GM12878 (cell line): ENCODE measurements at places on chromosomes 2 and 18. TPM values are rescaled to one million over a fixed set of nuclear protein-coding genes. Genes with fewer than 3 reads are reported as not detected.
A peak's percentile ranks its signal among the peaks of the same experiment; 100 is the strongest.

DNA sequence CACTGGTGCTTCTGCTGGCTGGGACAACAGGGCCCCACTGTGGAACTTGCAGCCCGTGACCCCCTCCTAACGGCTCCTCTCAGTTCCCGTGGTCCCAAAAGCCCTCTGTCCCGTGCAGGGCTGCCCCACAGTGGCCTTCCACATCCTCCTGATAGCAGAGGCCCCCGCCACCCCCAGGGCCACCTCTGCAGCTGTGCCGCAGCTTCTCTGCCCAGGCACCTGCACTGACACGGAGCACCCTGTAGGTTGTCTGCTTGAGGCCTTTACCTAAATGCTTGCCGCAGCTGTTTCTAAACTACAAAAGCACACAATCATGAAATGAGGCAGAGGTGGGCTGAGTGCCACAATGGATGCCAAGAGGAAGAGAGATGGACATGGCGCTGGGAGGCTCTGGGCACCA is 13.5 kb upstream of the GRHL1 start:
- H3K4me3 ChIP-seq: no peak overlapping the region
- peaks cover 6% of the 10 kb centered on the region; the same call in 1 of the 2 replicates for H3K4me1 ChIP-seq
- H3K36me3 ChIP-seq: no peaks in the 10 kb centered on the region
- no peaks in the 10 kb centered on the region for H3K27me3 ChIP-seq
- H3K27ac ChIP-seq: no peak overlapping the region
- DNase-seq: no peak

NEB gene
- polyA plus RNA-seq: 0.36 and 0.50 TPM in 2 replicates

GRCh38 chr2:122210898-122211856 is 455.7 kb downstream of the TSN start:
- H3K4me1 ChIP-seq: no peaks in the 10 kb centered on the region
- DNase-seq: no peak
- H3K36me3 ChIP-seq: no peaks in the 10 kb centered on the region

- H3K36me3 ChIP-seq: no peaks in the 10 kb centered on the region
- H3K4me1 ChIP-seq: no peaks in the 10 kb centered on the region
- no peaks in the 10 kb centered on the region for H3K27me3 ChIP-seq
- no peak overlapping the region for H3K4me3 ChIP-seq
- DNase-seq: no peak
Measured at GRCh38 chr18:408367-408766, 92.1 kb downstream of the COLEC12 start.

- H3K4me1 ChIP-seq: no peaks in the 10 kb centered on the region
- no peaks in the 10 kb centered on the region for H3K27me3 ChIP-seq
Measured at GRCh38 chr2:53877556-53877955, 17.8 kb upstream of the GPR75 start.

DSG3 gene
- polyA plus RNA-seq: 0.27 and 0.31 TPM in 2 replicates

DNA sequence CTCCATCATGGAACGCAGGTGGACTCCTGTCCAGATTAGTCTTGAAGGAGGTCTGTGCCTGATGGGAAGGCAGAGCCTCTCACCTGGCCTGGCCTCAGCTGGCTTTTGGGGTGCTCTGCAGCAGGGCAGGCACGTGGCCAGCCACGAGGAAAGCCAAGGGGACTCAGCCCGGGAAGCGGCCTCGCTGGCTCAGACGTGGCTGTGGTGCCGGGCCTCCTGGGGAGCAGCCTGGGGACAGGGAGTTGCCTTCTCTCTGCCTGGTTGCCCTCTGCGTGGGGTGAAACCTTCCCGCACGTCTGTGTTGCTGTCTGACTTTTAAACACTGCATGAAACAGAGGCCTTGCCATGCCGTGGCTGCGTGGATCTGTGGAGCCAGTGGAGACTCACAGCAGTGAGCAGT is 45.0 kb downstream of the RTP5 start:
- no peak overlapping the region for H3K4me3 ChIP-seq
- no peak for DNase-seq
- H3K27ac ChIP-seq: no peak overlapping the region
- H3K27me3 ChIP-seq: no peaks in the 10 kb centered on the region
- no peaks in the 10 kb centered on the region for H3K36me3 ChIP-seq

- H3K27me3 ChIP-seq: no peaks in the 10 kb centered on the region; the same call in 1 of the 2 replicates
- no peaks in the 10 kb centered on the region for H3K36me3 ChIP-seq
- no peaks in the 10 kb centered on the region for H3K4me1 ChIP-seq
- no peak for DNase-seq
Measured at GRCh38 chr2:71974846-71975245, 172.8 kb downstream of the CYP26B1 start.

DNA sequence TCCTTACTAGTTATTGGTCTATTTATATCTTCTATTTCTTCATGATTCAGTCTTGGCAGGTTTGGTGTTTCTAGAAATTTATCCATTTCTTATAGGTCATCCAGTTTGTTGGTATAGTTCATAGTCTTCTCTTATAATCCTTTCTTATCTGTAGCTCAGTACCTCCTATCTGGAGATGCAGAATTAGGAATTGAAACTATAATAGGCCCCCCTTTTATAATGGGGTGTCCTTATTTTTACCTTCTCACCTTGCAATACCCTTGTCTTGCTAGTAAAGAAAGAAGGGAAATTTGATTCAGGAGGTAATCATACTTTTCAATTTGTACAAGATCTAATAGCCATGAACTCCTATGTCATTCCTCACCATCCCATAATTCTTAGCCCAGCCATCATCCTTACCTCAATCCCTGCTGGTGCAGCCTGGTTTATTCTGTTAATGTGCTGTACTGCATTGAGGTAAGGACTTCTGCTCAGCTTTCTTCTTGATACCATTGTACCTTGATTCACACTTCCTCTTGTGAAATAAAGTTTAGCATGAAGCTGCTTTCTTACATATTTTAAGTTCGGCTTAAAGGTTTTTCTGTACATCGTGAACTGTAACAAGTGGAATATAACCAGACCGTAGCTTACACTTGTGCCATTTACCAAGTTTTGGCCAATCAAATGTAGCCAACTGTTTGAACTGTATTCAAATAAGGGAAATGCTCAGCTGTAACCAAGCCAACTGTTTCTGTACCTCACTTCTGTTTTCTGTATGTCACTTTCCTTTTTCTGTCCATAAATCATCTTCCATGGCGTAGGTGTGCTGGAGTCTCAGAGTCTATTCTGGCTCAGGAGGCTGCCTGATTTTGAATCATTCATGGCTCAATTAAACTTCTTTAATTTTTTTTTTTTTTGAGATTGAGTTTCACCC is 40.1 kb upstream of the PTH2R start:
- H3K27ac ChIP-seq: no peak overlapping the region
- no peaks in the 10 kb centered on the region for H3K27me3 ChIP-seq
- DNase-seq: peak; percentile 11
- H3K36me3 ChIP-seq: no peaks in the 10 kb centered on the region

- no peaks in the 10 kb centered on the region for H3K4me1 ChIP-seq
- DNase-seq: no peak
- no peaks in the 10 kb centered on the region for H3K27me3 ChIP-seq
- no peak overlapping the region for H3K27ac ChIP-seq
- no peaks in the 10 kb centered on the region for H3K36me3 ChIP-seq
Measured at GRCh38 chr2:52311862-52312261, 1279.9 kb upstream of the NRXN1 start.

DNA sequence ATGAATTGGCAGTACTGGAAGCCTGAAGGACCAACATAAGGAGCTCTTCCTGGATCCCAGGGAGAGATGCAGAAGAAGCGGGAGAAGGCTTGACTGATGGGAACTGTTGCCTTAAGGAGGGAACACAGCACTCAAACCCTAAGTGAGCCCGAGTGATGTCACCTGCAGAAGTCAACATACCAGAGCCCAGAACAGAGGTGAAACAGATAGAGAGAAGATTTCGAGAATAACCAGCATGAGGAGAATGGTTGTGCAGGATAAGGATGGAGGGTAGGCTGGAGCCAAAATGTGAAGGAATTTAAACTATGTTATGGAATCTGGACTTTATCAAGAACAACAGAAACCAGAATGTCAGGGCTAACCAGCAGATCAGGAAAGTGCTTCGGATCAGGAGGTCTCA is 463.1 kb upstream of the DDX18 start:
- no peak for DNase-seq
- H3K4me1 ChIP-seq: no peaks in the 10 kb centered on the region

STAT4 gene
- 7.9 and 9.1 TPM in 2 replicates for polyA plus RNA-seq

SP140 gene
- 85.5 and 87.5 TPM in 2 replicates for polyA plus RNA-seq

DNA sequence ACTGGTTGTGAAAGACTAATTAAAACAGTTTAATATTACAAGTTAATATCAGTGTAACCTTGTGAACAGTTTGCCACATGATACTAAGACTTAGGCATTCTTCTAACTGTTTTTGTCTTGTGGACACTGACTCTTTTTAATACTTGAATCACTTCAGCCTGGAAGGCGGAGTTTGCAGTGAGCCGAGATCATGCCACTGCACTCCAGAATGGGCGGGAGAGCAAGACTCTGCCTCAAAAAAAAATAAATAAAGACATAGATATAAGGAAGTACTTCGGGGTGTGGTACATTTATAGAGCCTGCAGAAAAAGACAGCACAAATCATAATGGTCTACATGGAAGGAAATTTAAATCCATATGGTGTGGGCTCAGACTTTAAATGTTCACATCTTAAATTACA is 300.4 kb upstream of the NETO1 start:
- H3K36me3 ChIP-seq: no peaks in the 10 kb centered on the region
- H3K27ac ChIP-seq: no peak overlapping the region
- H3K27me3 ChIP-seq: no peaks in the 10 kb centered on the region
- H3K4me1 ChIP-seq: no peaks in the 10 kb centered on the region
- DNase-seq: no peak

- no peak for DNase-seq
- H3K4me3 ChIP-seq: no peak overlapping the region
- no peaks in the 10 kb centered on the region for H3K4me1 ChIP-seq
Measured at GRCh38 chr2:236677368-236677767, 107.7 kb downstream of the ACKR3 start.

DNA sequence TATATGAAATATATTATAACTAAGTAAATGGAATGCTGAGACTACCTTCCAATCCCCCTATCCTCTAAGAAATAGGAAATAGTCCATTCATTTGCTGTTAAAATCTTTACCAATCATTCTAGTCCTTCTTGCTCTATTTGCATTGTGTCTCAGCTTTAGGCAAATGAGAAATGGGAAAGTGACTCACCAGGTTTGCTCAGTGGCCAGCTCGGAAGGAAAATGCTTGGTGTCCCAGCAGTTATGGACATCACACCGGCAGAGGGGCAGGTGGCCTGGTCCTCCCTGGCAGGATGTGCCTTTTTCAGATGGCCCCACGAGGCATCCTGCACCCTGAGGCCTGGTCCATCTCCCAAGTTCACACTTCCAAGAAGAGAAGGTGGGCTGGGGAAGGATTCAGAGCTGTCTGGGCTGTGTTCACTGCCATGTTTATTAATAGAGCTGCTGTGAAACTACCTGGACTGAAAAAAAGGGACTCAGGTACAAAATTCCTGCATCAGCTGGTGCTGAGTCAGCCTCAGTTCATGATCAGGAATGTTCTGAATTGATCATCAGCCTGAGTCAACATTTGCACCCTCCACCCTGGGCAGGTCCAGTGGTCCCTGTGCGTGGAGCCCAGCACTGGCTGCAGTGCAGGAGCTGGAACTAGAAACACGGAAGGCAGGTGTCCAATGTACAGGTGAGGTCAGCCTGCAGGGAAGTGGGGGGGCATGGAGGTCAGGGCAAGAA is 60.1 kb upstream of the ARL4C start:
- no peak for DNase-seq
- no peaks in the 10 kb centered on the region for H3K36me3 ChIP-seq
- H3K27me3 ChIP-seq: no peaks in the 10 kb centered on the region
- no peaks in the 10 kb centered on the region for H3K4me1 ChIP-seq

TEX44 gene
- polyA plus RNA-seq: not detected in 2 replicates

TMEM247 gene
- polyA plus RNA-seq: not detected in 2 replicates

DNA sequence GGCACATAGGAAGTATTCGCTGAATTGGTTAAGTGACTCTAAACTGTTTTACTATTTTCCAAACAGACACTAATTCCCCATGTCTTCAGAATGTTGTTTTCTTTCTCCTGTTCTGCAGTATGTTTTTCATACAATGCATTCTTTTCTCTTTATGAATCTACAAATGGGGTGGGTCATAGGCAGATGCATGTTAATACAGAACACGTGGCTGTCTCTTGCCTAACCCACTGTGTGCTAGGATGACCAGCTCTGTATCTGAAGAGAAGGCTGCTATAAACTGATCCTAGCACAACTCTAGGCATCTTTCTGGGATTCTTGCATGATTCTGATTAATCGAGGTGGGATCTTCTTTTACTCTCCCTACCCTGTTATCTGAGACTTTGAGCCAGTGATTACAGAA is 826.0 kb downstream of the PLCL1 start:
- H3K4me1 ChIP-seq: no peaks in the 10 kb centered on the region
- H3K27ac ChIP-seq: no peak overlapping the region
- H3K27me3 ChIP-seq: no peaks in the 10 kb centered on the region; the same call in 1 of the 2 replicates
- H3K4me3 ChIP-seq: no peak overlapping the region
- no peak for DNase-seq
- H3K36me3 ChIP-seq: no peaks in the 10 kb centered on the region

DNA sequence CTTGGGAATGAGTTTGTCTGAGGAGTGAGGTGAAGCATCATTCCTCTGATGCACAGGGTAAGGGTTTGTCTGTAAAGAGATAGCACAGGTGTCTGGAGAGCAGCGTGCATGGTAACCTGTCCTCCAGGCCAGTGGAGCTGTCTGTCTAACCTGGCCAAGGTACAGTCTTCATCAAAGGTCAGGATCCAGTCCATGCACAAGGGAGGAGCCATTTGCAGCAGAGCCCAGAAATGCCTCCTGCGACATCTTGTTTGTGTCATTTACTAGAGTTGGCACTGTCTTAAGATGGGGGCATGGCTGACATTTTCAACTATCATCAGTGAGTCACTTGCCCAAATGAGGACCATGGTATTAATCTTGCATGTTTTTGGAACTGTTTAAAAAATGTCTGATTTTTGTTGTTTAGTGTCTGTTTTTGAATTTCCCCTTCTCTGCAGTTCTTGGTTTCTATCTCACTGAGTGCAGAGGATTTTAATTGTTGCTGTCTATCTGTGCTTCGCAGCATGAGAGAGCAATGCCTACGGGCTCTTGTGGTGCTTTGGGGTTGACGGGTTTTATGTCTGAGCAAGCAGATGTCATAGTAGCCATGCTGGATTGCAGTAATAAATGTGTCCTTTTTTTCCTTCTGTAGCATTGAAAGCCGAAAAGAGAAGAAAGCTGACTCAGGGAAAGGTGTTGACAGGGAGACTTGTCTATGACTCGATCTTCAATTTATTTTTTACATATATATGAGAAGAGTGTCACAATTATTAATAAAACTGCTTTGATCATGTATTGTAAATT is 91.3 kb downstream of the DPP4 start:
- no peak overlapping the region for H3K27ac ChIP-seq
- no peaks in the 10 kb centered on the region for H3K36me3 ChIP-seq
- no peak overlapping the region for H3K4me3 ChIP-seq
- H3K27me3 ChIP-seq: no peaks in the 10 kb centered on the region

GRCh38 chr2:239936838-239937581 is 88.1 kb downstream of the NDUFA10 start:
- no peaks in the 10 kb centered on the region for H3K27me3 ChIP-seq
- no peak overlapping the region for H3K27ac ChIP-seq
- no peak for DNase-seq
- no peaks in the 10 kb centered on the region for H3K36me3 ChIP-seq
